NCI-H510A (cell line): ENCODE measurements at places on chromosomes 13 and 19.

GRCh38 chr13:24727731-24728601, 36.0 kb upstream of the RNF17 start:
- peak; percentile 12 for DNase-seq

DNA sequence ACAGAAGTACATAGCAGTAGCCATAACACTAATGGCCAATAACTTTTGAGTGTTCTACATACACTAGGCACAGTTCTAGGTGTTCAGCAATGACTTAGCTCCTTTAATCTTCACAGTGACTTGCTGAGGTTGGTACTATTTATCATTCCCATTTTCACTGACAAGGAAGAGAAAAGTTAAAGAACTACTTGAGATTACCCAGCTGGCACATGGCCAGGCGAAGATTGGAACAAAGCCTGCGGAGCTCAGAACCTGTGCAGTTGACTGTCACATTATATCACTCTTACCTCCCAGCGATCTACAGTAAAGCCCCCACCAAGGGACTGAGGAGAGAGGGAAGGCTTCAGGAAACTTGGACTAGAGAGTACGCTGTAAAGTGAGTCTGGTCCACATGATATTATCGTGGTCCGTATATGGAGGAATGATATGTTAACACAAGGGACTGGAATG, 42.4 kb upstream of the WDFY2 start:
- no peak for DNase-seq

DNA sequence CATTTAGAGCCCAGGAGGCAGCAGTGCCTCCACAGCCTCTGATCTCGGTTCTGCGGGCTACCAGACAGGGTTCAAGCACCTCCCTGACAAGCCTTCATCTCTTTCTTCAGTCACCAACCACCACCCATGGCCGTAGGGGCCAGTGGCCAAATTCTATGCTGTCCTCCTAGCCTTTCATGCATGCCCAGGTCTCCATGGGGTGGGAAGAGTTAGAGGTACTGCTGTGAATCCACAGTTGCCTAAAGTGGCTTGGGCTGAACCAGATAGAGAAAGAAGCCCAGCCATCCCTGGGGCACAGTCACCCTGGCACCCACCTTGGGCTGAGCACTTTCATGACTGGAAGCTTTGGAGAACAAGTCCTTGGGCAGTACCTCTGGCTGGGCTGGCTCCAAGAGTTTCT, 97.4 kb downstream of the ZDHHC20 start:
- no peak for DNase-seq

GRCh38 chr19:43664018-43664417, 6.0 kb downstream of the PLAUR start:
- DNase-seq: no peak

- DNase-seq: no peak
These were observed 19.9 kb downstream of the NWD1 start for GRCh38 chr19:16739546-16739945.

- no peak for DNase-seq
These were observed 172.2 kb downstream of the DNAJC15 start for GRCh38 chr13:43195551-43195950.

- peak; percentile 80 for DNase-seq
These were observed 5.1 kb downstream of the GRIN2D start for GRCh38 chr19:48398375-48399235.
